Natural killer cell treated with Interleukin-12 subunit alpha and Interleukin-12 subunit beta and Interleukin-15 and Interleukin-18, amount 100 ng/mL, for 72 hours (primary cell): ENCODE measurements at places on chromosomes 2 and 18.

- DNase-seq, result no peak
Observed at GRCh38 chr2:12059616-12060441, 313.4 kb downstream of the LPIN1 start.

GRCh38 chr2:207260947-207261346, 95.2 kb upstream of the KLF7 start:
- DNase-seq, result no peak

DNA sequence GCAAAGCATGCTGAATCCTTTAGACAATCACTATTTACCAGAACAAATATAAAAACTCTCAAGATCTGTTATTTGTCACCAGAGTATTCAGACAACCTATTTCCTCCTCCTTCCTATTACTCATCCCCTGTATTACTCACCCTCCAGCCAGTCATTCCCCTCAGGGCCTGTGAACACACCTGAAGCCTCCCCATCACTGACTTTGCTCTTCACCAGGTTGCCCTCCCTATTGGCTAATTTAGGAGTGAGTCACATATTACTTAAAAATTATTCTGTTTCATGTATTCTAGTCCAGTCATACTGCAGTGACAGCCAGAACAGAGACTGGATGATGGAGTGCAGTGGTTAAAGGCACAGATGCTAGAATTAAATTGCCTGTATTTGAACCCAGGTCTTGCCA, 3.7 kb upstream of the ATG16L1 start:
- DNase-seq, result no peak

DNA sequence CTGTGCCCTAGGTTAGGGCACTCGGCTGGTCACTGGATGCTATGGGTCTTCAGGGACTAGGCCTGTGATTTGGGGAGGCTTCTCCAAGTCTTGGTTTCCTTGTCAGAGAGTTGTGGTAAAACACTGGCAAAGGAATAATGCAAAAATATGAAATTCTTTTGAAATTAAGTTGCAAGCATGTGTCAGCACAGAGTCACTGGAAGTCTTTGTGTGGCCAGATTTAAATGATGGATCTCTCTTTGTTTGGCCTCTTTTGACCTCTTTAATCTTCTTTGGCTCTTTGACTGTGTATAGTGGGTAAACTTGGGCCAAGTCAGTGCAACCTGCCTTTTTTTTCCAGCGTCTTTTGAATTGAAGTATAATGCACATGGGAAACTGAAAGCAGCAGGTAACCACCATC, 12.1 kb downstream of the HK2 start:
- DNase-seq, result no peak

GRCh38 chr2:234130777-234131181, 80.3 kb downstream of the SPP2 start:
- DNase-seq, result no peak

- no peak for DNase-seq
Observed at GRCh38 chr2:65754219-65754618, 321.8 kb upstream of the SPRED2 start.

- DNase-seq, result no peak
Observed at GRCh38 chr2:238667008-238667407, 180.9 kb upstream of the TWIST2 start.

DNA sequence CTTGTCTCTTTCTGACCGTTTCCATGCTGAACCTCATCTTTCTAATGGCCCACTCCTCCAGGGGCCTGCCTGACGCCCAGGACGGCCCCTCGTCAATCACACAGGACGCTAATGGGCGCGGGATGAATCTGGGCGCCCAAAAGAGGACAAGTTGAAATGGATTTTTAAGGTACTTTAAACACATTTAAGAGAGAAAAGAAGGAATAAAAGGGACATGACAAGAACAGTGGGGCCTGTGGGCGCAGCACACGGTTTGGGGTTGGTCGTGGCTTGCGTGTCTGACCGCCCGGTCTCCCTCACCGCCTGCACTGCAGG, 607 bp upstream of the UBE2F start:
- no peak for DNase-seq

GRCh38 chr2:111199840-111200239, 79.1 kb downstream of the BCL2L11 start:
- DNase-seq, result no peak

- peak; percentile 72 for DNase-seq
Observed at GRCh38 chr2:42568401-42569115, at the start of gene MTA3. Gene MTA3, plus strand, starts transcription at chr2:42568632. Its CDS starts 114 bp downstream, at chr2:42568746.

DNA sequence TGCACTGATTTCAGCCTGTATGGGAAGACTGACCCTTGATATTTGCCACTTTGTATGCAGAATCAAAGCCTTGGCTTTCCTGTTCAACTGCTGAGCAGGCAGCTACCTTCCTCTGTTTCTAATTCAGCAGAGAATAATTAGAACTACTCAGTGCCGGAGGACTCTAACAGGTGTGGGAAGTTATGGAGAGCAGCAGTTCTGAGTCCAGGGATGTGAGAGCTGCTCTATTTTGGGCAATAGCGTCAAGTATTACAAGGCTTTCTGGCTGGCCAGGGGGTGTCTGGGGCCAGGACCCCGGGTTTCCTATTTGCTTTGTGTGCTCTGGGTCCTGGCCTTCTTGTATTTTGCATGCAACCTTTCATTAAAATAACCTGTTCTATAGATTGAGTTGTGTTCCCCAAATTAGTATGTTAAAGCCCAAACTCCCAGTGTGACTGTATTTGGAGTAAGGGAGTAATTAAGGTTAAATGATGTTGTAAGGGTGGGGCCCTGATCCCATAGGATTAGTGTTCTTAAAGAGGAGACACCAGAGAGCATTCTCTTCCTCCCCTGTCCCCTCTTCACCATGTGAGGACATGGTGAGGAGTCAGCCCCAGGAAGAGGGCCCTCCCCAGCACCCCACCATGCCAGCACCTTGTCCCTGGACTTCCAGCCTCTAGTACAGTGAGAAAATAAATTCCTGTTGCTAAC, 5.6 kb upstream of the NTSR2 start:
- DNase-seq, result no peak

DNA sequence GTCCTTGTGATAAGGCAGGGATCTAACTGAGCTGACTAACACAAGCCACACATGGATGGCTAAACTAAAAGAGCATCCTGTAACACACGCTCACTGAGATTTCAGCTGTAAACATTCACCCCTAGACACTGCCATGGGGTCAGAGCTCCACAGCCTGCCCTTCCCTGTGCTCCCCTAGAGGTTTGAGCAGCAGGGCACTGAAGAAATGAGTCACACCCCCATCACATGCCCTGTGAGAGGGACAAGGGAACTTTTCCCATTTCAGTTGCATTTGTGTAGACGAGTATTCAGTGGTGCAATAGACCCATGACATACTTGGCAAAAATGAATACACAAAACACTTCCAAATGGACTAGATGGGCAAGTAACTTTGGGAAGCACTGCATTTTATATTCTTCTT, 402.4 kb upstream of the LRRTM1 start:
- no peak for DNase-seq

- DNase-seq, result no peak
Observed at GRCh38 chr2:60662781-60663180, 93.3 kb upstream of the PAPOLG start.

GRCh38 chr2:116952254-116952653, 862.2 kb upstream of the DDX18 start:
- no peak for DNase-seq

- no peak for DNase-seq
Observed at GRCh38 chr2:203354966-203355365, 26.8 kb downstream of the ABI2 start.

- no peak for DNase-seq
Observed at GRCh38 chr2:238155051-238155760, 3.6 kb upstream of the ERFE start.

GRCh38 chr2:157181234-157181633, 76.3 kb upstream of the GALNT5 start:
- DNase-seq, result no peak

DNA sequence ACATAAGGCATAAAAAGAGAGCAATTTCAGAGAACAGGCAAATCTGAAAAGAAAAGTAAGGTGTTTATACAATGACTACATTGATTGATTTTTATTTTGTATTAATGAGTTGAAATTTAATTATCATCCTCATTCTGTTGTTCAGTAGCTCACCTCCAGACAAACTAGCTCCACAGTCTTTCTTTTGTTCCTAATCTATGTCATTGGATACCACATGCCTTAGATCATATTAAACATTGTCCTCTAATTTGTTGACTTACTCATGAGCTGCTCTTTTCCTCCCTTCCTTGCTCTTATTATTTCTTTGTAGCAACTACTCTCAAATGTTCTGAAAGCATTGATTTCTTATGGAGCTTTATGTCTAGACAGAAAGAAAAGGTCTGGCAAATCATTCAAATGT, 185.5 kb upstream of the ZSWIM2 start:
- no peak for DNase-seq

GRCh38 chr2:201407265-201407664, 44.0 kb downstream of the TRAK2 start:
- no peak for DNase-seq

- peak; percentile 54 for DNase-seq
Observed at GRCh38 chr2:241199897-241200821, 11.7 kb downstream of the ANO7 start.

GRCh38 chr2:119436993-119437772, 5.5 kb downstream of the TMEM37 start:
- no peak for DNase-seq

- no peak for DNase-seq
Observed at GRCh38 chr2:23760736-23761135, 166.2 kb downstream of the ATAD2B start.

- DNase-seq, result no peak
Observed at GRCh38 chr18:47149457-47150028, 757 bp downstream of the HDHD2 start.

DNA sequence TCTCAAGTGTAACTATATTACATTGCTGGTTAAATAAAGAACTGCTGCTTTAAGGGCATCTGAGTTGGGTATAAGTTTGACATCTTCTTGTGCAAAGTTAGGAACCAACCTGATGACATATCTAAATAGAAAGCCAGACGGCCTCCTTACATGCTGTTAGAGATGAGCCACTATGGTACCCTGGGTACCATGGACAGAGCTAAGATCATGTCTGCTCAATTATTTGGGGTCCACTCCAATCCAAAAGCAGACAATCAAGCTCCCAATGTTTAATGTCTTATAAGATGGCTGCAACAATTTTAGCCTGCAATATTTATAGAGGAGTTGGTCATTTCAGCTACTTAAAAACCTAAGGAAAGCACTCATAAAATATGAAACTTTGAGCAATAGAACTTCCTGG, 86.2 kb downstream of the UPP2 start:
- DNase-seq, result no peak

DNA sequence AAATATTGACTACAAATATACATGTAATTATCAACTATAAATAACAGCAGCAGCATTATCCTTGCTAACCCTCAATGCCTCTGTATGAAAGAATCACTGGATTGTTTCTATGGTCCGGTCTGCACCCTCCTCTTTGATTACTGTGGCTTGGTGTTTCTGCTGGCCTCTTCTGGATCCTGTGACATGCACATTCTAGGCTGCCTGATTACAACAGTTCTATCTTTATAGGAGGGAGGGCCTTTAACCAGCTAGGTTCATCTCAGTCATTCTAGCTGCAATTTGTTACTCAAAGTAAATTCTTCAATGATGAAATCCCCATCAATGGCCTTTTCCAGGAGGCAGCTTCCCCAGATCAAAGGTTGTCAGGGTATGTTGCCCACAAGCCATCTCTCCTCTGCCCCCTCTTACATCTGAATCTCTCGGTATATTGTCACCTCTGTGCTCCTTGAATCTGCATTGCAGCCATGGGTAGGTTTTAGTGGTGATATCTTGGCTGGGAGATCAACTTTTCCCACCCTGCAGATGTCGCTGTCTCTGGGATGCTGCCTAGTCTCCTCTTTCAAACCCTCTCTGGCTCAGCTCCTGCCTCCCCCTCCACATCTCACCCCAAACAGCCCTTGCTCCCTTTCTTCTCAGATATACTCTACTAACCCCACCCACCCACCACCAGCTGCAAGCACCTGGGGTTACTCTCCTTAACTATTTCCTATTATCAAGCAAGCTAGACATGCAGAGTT, 106.2 kb upstream of the BZW1 start:
- DNase-seq, result no peak

DNA sequence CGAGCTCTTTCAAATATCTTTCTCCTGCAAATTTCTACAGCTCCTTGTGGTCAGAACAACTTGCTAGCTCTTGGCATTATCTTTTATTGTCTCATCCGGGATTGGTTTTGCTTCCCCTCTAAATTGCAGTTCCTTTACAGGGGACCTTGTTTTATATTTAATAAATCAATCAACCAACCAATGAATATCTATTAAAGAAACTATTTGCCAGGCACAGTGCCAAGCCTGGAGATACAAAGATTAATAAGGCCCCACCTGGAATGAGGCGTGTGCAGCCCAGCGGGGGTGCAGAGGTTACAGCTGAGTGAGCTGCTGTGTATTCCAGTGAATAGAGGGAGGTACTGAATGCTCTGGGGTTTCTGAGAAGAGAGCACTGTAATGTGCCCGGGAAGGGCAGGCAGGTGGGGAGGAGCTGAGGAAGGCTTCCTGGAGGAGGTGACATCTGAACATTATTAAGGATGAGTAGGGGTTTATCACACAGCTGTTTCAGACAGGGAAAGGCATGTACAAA, 51.8 kb downstream of the LIPG start:
- no peak for DNase-seq

GRCh38 chr18:7817575-7818230, 250.6 kb downstream of the PTPRM start:
- no peak for DNase-seq

DNA sequence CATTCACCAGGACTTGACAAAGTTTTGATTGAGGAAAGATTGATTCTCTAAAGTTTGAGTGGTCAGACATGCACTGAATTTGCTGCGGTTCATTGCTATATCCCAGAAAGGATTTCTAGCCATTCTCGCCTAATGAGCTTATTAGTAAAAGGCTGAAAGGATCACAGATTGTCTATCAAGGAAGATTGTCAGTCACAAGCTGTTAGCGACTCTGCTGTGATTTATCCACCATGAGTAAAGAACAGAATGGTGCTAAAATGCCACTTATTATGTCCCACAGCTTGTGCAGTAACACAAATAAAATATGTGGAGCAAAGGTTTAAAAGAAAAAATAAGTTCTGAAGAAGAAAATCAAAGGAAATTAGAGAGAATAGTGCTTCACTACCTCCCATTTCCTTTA, 701.2 kb upstream of the CDH7 start:
- DNase-seq, result no peak

GRCh38 chr2:36357847-36358659, 2.5 kb downstream of the CRIM1 start:
- no peak for DNase-seq

GRCh38 chr2:240851078-240851991, 17.3 kb upstream of the AGXT start:
- DNase-seq, result peak; percentile 75

- no peak for DNase-seq
Observed at GRCh38 chr2:194327196-194327888, 1329.7 kb upstream of the SLC39A10 start.

- no peak for DNase-seq
Observed at GRCh38 chr2:82342356-82342755, 2037.8 kb upstream of the LRRTM1 start.

- DNase-seq, result no peak
Observed at GRCh38 chr2:138503087-138503442, 1.5 kb downstream of the SPOPL start.
